ENCODE measurements at places on chromosomes 6 and 20.

DNA sequence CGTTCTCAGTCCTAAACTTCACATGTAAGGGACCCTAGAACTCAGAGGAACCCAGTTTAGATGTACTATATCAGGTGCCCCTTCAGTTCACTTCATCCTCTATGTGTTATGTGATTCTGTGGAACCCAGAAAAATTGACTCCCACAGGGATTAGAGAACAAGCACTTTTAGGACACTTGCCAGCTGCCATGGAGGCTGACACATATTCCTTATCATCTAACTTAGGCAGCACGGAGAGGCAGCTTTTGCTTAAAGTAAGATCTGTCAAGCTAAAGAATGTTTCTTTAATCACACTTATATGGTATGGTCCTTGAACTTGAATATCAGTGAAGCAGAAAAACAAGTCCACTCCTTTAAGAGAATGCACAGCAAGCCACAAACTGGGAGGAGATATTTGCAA, 701.5 kb upstream of the ID4 start:
- DNase-seq, result no peak

GRCh38 chr6:160378218-160378617, 30.0 kb downstream of the SLC22A3 start:
- no peak for DNase-seq

- DNase-seq, result no peak
These were observed 435 bp downstream of the CENPB start for GRCh38 chr20:3786126-3786484.

GRCh38 chr6:98576791-98577190, 257.6 kb upstream of the POU3F2 start:
- DNase-seq, result no peak

- no peak for DNase-seq
These were observed 14.5 kb downstream of the SNRNP48 start for GRCh38 chr6:7604506-7604905.

DNA sequence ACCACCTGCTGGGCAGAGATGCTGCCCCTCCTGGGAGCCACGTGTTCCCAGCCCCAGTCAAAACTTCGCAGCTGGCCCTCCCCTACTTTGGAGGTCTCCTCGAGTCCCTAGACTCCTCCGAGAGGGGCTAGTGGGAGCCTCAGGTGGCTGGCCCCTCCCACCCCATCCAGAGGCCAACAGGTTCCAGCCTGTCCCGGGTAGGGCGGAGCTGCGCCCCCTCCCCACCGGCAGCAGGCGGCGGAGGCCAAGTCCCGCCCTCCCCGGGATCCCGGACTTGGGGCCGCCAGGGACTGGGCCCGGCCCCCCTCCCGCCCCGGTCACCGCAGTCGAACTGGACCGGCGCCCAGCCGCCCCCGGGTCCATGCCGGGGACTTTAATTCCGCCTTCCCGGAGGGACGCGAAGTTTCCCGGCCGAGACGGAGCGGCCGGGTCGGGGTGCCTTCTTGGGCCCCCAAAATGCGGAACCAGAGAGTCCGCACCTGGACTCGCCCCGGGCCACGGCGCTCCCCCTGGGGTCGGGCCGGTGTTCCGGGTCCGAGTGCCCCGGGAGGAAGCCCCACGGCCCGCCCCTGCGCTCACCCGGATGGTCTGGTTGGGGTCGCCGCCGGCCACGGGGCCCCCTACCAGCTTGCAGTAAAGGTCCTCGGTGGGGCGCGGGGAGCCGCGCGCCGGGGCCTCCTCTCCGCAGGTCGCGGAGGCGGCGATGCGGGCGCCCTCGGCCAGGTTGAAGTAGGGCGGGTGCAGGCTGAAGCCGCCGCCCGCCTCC, 559 bp downstream of the LAMA5 start:
- no peak for DNase-seq

GRCh38 chr20:24943196-24943595, 5.9 kb upstream of the CST7 start:
- DNase-seq, result no peak

- no peak for DNase-seq
These were observed 636 bp downstream of the SUPT3H start for GRCh38 chr6:45377043-45377553.

- no peak for DNase-seq
These were observed 304.9 kb downstream of the EYA4 start for GRCh38 chr6:133546098-133546497.

DNA sequence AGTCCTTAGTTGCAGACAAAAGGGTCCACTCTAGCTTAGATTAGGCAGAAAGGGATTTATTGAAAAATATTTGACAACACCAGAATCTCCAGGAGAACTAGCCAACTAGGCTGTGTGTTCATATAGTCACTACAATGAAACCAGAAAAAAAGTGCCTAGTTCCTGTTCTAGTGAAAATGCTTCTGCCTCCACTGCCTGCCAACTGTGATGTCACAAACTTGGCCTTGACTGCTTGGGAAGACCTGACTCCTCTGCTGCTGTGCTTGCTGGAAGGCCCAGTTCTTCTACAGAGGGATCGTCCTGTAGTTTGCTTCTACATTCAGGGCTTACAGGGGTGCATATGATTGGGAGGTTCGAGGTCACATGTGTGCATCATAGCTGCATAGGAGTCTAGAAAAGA, 40.3 kb upstream of the XRN2 start:
- DNase-seq, result no peak

DNA sequence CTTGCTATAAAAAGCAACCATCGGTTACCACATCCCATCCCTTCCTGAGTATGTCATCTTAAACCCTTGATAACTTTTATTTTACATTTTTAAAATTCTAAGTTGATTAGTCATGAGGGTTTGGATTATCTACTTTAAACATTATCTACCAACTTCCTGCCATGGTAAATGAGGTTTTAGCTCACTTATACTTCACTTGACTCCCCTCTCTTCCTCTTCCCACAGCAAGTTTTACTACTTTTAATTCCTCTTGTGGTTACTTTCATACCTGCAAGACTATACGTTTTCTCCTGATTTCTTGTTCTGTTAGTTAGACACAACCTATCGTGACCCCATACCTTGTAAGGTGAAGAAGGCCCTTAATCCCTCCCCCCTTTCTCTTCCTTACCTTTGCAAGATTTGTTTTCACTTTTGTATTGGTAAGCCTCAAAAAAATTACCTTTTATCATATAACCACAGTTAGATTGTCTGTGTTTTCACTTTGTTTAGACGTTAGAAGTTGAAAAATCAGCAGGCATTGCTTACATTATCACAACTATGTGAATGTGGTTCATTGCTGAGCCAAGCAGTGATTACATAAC, 60.1 kb upstream of the OGFRL1 start:
- DNase-seq, result peak; percentile 56

DNA sequence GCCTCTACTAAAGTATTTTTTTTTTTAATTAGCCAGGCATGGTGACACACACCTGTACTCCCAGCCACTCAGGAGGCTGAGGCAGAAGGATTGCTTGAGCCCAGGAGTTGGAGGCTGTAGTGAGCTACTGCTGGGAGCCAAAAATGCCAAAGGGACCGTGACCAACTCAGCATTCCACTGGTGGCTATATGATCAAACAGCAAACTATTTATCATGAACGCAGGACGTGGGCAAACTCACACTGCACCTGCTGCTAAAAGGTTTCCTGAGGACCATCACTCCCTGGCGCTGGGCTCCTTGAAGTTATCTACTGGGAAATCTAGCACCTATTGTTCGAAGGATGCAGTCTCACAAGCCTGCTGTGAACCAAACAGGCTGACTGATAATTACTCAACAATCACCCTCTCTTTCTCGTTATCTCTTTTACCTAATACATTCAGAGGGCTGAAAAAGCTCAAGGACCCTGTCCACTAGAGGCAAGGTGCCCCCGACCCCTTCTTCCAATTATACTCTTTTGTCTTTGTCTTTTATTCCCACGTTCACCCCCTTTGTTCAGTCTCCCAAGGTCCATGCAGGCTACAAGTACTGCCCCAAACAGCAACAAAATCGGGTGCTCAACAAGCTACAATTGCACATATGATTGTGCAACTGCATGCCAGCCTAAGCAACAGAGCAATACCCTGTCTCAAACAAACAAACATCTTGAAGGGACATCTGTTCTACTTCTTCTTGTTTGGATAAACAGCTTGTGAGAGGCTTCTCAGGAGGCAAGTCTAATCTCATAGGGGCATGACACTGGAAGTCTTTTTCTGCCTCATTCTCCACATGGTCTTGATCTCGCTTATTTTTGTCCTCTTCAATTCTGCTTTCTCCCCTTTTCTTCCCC, 47.7 kb upstream of the PLN start:
- DNase-seq, result no peak

DNA sequence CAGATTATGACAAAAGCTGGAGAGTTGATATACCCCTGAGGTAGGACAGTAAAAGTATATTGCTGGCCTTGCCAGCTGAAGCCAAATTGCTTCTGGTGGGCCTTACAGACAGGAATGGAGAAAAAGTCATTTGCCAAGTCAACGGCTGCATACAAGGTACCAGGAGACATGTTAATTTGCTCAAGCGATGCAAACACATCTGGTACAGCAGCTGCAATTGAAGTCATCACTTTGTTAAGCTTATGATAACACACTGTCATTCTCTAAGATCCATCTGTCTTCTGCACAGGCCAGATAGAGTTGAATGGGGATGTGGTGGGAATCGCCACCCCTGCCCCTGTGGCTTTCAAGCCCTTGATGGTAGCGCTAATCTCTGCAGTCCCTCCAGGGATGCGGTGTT, 40.4 kb upstream of the POPDC3 start:
- DNase-seq, result no peak

DNA sequence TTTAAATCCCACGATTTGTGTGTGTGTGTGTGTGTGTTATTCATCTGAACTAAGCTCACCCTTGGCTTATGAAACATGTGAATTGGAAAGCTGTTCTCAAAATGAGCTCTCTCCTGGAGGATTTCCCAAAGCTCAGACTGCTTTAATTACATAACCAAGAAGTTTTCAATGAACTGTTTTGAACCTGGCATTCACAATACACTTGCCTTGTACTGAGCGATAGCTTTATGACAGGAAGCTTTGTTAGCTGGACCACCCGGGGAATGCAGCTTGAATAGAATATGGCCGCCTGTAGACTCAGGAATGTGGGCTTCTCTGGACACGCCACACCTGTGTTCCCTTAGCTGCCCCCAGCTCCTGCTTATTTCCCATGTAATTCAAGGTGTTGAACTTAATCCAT, 71.4 kb upstream of the PREP start:
- no peak for DNase-seq
